Stimulated activated CD4-positive, alpha-beta T cell treated with anti-CD3 and anti-CD28 coated beads, Interleukin-2, amount 100 ng/mL, for 24 hours (primary cell): ENCODE measurements at places on chromosomes 16 and 17.

DNA sequence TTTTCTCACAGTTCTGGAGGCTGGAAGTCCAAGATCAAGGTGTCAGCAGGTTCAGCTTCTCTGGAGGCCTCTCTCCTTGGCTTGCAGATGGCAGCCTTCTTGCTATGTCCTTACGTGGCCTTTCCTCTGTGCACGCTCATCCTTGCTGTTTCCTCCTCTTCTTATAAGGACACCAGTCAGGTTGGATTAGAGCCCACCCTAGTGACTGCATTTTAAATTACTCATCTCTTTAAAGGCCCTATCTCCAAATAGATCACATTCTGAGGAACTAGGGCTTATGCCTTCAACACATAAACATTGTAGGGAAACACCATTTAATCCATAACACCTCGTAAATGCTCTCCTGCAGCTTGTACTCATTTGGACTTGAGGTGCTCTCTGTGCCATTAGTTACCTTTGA, 36.3 kb downstream of the DHRS7C start:
- no peak for DNase-seq

GRCh38 chr17:50062293-50063243, 6.7 kb downstream of the ITGA3 start:
- DNase-seq, result no peak

DNA sequence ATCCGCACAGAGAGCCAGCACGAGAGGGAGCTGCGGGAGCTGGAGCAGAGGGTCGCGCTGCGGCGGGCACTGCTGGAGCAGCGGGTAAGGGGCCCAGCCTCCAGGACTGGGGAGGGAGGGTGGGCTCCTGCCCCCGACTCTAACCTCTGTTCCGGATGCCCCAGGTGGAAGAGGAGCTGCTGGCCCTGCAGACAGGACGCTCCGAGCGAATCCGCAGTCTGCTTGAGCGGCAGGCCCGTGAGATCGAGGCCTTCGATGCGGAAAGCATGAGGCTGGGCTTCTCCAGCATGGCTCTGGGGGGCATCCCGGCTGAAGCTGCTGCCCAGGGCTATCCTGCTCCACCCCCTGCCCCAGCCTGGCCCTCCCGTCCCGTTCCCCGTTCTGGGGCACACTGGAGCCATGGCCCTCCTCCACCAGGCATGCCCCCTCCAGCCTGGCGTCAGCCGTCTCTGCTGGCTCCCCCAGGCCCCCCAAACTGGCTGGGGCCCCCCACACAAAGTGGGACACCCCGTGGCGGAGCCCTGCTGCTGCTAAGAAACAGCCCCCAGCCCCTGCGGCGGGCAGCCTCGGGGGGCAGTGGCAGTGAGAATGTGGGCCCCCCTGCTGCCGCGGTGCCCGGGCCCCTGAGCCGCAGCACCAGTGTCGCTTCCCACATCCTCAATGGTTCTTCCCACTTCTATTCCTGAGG, 4.4 kb downstream of the HIRIP3 start:
- no peak for DNase-seq

GRCh38 chr17:36496018-36496789, 9.7 kb downstream of the ZNHIT3 start:
- DNase-seq, result no peak

- DNase-seq, result no peak
Measured at GRCh38 chr16:57390636-57391295, 13.8 kb upstream of the CCL17 start.

GRCh38 chr16:59121411-59122261, 387.5 kb upstream of the GOT2 start:
- DNase-seq, result no peak
